Fibroblast of skin of right biceps (primary cell): ENCODE measurements at places on chromosomes 6 and 20.

- DNase-seq = no peak
Observed at GRCh38 chr6:107331409-107332386, 127.7 kb downstream of the PDSS2 start.

- no peak for DNase-seq
Observed at GRCh38 chr6:106882601-106883518, 91.7 kb downstream of the CD24 start.

DNA sequence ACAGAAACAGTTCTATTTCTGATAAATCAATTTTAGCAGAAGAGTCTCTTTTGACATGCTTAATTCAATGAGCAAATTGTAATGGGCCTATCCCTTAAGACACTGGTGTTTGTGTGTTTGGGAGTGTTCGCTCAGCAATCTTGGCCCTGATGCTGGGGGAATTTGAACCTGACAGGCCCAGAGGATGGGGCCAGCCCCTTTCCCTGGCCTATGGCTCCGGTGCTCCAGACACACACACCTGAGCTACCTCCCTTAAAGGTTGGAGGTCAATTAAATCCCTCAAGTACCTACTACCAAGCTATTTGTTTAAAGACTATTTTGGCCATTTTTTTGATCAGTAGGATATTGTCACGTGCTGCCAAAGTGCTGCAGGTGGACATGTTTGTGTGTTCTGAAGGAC is 549.3 kb downstream of the PRKN start:
- DNase-seq = no peak

DNA sequence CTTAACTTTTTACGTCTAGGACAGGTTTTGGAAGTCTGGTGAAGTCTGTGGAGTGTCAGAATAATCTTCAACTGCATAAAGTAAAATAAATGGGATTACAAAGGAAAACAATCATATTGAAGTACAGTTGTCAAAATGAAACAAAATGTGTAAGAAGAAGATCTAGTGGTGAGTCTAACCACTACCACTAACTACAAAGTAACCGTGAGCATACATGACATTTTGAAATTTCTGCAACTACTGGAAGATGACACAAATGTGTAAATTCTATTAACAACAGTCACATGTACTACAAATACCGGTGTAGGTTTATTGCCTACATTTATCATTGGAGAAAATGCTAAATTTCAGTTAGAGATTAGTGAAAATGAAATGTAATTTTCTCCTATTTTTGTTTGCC is 29.7 kb downstream of the VPS52 start:
- no peak for DNase-seq

- DNase-seq = no peak
Observed at GRCh38 chr6:89731924-89732567, 87.5 kb downstream of the MDN1 start.

DNA sequence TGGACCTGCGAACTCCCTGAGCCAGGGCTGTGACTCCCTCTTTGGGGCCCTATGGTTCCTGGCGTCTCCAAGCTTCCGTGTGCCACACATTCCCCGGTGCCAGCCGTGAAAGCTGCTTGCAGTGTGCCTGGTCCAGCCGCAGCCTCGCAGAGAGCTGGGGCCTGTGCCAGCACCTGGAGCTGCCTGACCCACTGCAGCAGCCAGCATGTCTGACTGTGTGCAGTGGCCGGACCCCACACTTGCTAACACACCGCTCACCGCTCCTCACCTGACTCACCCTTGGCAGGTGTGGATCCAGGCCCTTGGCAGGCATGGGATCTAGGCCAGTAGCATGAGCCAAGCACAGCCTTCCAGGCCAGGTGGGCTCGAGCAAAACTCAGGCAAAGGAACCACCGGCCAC is 227.5 kb downstream of the OTOR start:
- no peak for DNase-seq

DNA sequence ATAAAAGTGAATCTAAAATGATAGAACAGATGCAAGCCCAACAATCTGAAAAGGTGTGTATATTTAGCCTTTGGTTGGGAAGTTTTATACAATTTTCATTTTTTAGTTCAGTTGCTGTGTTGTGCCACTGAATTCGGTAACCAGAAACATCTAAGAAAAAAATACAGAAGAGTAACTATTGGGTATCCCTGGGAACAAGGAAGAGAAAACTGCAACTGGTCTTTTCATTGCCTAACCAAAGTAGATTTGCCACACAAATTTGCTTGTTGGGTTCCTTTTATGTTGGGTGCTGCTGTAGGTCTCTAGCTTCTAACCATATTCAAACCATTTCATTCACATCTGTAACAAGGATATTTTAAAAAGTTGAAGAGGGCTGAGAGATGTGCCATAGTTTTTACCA is 2.8 kb upstream of the TMEM30A start:
- no peak for DNase-seq

- DNase-seq = no peak
Observed at GRCh38 chr20:33568868-33569801, 79.2 kb downstream of the CBFA2T2 start.

- no peak for DNase-seq
Observed at GRCh38 chr6:33621711-33622388, 728 bp downstream of the ITPR3 start.

GRCh38 chr6:122692807-122693580 is 82.8 kb downstream of the PKIB start:
- DNase-seq = no peak

DNA sequence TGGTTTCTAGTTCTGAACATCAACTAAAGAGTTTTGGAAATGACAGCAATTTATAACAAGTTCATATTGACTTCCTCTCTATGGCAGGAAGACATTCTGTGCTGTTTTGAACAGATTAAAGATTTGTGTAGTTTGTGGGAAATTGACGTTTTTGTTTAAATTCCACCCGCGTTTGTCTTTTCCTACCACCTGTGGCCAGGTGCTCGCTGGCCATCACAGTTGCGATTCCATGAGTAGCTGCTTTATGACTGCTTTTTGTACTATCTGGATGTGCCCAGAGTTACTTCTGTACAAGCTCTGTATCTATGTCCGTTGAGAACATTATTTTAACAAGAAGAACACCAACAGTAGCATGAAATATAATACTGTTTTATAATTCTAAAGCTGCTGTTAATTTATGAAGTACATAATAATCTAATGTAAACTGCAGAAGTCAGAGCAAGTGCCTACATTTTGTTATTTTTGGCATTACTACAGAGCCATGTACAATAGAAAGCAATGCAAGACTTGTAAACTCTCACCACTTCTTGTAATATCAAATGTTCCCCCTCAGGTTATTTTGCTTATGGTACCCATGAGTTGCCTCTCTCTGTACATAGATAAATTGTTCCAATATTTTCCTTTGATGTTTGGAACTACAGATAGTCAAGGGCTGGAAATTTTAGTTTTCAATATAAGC is 33.5 kb downstream of the ZBTB2 start:
- no peak for DNase-seq

- DNase-seq = no peak
Observed at GRCh38 chr6:39080246-39080875, 31.8 kb downstream of the GLP1R start.

DNA sequence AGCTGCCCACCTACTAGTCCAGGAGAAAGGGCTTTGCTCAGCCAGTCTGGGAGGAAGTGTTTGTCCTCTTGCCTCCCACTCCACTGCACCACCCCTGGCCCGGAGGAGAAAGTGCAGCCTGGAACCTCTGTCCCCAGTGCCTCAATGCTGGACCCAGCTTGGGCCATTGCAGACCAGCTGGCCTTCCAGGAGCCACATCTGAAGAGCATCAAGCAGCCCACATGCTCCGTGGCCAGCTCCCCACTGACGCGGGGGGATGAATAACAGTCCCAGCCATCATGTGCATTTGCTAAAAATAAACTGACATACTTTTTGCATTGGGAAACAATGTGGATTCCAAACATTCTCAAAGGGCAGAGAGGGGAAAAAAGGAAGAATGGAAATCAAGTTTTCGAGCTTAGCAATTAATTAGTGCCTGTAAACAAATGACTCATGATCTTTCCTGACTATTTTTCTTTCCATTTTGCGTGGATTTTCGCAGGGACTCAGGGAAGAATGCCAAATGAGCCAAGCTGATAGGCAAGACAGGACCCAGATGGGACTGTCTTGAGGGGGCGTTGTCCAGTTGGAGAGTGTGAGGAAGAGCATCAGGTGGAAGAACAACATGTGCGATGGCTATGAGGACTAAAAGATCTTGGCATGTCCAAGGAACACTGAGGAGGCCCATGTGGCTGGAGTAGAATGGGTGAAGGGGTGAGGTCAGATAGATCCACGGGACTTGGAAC is 34.1 kb downstream of the CEBPB start:
- peak; percentile 87 for DNase-seq

GRCh38 chr6:22302838-22303237 is 6.0 kb upstream of the PRL start:
- no peak for DNase-seq

GRCh38 chr6:167820681-167821080 is 6.0 kb upstream of the AFDN start:
- DNase-seq = no peak

GRCh38 chr6:26502626-26503025 is 2.5 kb downstream of the BTN1A1 start:
- no peak for DNase-seq

DNA sequence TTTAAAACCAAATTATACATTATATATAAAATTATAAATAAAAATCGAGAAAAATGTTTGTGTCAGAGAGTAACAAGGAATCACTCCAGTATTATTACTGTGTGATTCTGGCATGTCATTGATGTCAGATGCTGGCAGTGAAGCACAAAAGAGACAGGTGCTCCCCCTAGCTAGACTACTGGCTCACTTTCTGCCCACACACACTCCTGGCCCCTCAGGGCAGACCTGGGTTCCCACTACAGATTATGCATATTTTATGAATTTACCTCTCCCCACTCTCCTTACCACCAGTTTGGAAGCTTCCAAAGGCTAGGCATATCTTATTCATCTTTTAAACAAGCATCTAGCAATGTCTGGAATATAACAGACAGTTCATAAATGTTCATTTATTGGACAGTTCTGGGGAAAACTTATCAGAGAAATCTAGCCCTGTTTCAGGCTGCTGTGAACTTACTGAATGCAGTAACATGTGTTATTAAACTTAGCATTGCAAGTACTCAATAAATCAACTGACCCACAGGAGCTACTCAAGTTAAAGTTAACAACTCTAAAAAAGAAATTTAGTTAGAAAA is 12.8 kb downstream of the SNX3 start:
- DNase-seq = peak; percentile 4
